Gastrocnemius medialis (tissue), 4 donors: ENCODE measurements at places on chromosomes 6 and 20.

- no peak for DNase-seq
Measured at GRCh38 chr20:33995053-33995831, 1.5 kb downstream of the RALY start.

DNA sequence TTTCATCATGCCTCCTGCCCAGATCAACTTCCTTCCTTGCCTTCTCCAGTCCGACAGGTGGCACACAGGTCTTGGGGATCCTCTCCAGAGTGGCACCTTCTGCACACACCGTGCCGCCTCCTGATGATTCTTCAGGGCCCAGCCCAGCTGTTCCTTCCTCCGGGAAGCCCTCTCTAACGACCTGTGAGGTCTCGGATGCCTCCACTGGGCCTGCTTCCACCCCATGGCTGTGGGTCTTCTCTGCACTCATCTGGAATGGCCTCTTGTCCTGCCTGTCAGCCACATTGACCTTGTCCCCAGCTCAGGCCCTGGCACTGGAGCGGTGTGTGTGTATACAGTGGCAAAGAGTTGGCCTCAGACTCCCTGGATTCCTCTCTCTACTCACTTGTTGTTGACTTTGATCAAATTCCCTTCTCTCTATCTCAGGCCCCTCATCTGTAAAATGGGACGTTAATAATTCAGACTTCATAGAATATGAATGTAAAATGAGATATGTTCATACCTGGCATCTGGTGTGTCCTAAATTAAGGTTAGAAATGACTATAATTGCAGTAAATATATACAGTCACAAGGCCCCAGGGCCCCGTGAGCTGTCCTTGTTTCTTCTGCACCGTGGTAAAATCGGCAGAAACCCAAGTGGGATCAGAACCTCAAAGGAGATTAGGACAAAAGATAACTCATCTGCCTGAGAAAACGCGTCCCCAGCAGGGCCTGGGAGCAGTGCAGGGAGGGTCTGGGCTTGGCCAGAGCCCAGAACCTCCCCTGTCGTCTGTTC, 1.5 kb downstream of the FAM210B start:
- no peak for DNase-seq

DNA sequence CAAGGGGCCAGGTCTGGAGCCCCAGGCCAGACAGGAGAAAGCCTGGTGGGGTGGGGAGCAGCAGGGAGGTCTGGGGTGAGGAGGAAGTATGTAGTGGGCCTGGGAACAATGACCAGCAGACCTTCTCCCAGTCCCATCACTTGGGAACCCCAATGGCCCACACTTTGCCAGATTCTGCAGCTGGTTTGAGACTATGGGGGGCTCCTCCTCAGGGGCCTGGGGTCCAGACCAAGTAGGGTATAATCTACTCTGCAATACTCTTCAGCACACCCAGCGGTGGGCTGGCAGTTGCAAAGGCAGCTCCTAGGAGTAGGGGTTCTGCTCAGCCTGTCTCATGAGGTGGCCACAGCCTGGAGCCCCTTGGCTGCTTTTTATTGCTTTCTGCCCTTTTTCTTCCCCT, 52.8 kb downstream of the NPEPL1 start:
- no peak for DNase-seq

GRCh38 chr6:56582236-56582635, 60.5 kb downstream of the DST start:
- no peak for DNase-seq

DNA sequence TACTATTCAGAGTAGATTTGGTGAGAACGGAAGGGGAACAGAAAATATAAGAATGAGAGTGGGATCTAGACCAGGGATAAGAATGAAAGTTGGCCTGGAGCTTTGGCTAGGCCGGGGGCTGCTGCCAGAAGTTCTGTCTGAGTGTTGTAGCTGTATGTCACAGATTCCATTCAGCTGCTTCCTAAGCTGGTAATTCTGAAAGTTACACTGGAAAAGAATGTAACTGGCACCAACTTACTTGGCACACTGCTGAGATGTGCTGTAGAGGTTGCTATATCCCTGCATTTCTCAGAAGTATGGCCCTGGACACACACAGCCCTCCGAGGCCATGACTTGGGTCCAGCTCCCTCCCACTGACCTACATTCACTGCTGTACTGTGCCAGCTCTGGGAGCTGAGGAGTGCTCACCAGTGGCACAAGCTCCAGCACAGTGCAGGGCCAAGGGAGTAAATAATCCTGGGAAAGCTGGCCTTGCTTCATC, 25.8 kb upstream of the TMEM217 start:
- DNase-seq: peak; percentile 90

GRCh38 chr6:128807577-128807976, 75.4 kb upstream of the LAMA2 start:
- no peak for DNase-seq

DNA sequence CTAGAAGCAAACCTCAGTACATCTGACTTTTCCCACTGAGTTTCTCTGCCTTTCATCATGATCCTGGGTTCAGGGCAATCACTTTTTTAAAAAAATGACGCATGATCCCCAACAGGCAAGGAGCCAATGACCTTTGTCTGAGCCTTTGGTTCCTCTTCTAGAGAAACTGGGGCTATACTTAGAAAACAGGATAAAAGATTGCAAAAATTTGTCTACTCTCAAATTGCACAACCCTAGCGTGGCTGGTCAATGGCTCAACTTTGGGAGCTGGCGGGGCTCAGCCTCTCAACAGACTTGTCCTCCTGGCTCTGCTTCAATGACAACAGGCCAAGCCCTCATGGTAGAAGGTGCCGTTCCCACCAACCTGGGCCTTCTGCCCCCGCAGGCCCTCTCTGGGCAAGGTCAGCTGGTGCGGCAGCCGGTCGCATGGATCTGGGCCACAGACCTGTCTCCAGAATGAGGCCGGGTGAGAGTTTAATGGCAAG, 48.7 kb downstream of the PDYN start:
- DNase-seq: peak; percentile 61

DNA sequence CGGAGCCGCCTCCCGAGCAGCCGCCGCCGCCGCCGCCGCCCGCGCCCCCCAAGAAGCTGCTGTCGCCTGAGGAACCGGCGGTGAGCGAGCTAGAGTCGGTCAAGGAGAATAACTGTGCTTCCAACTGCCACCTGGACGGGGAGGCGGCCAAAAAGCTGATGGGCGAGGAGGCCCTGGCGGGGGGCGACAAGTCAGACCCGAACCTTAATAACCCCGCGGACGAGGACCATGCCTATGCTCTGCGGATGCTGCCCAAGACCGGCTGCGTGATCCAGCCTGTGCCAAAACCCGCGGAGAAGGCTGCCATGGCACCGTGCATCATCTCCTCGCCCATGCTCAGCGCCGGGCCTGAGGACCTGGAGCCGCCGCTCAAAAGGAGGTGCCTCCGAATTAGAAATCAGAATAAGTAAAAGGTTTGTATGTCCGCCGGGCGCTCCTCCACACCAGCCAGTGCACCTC, 145.2 kb downstream of the SOBP start:
- DNase-seq: no peak

DNA sequence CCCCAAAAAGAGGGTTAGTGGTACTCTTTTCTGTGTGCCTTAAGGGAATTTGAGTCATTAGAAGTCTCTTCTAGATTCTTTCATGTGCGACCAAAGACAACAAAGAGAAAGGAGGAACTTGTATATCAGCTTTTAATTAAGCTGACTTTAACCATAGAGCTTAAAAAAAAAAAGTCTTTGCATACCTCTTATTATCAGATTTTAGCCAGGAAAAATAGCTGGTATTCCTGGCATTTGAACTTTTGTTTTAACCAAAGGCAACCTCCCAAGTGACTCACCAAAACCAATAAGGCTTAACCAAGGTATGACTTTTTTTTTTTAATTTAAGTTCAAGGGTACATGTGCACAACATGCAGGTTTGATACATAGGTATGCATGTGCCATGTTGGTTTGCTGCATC, 375.0 kb downstream of the CDC5L start:
- no peak for DNase-seq

DNA sequence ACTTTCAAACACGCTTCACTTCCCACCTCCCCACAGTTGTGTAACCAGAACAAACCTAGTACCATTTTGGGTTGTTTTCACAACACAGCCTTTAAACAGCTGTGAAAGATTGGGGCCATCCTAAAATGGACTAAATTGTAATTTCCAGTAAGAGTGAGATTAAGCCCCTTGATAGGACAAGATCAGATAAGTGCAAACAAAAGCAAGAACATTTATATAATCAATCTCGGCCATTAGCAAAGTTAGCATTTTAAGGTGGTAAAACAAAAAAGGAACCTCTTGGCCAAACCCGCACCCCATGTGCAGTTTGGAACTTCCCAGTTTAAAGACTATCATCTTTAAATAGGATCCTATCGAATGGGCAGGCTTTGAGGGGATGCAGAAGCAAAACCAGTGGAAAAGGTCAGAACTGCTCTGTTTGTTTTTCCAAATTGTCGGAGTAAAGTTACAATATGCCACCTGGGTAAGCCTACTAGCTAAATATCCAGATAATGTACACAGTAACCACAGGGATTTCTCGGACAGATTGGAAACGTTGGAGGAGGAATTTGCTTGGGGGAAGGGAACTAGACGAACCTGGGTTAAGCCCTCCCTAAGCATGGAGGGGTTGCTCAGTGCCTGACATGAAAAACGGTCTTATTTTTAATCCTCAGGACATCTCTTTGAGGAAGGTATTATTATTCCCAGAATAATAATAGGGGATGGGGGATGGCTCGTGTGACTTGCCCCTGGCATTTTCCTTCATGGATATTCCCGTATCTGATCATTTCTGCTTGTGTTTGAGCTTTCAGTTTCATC, 159.8 kb upstream of the SALL4 start:
- DNase-seq: no peak

GRCh38 chr20:29427201-29428060, 1830.0 kb upstream of the DEFB115 start:
- DNase-seq: no peak

GRCh38 chr6:127085181-127085580, 33.3 kb upstream of the RSPO3 start:
- DNase-seq: no peak

DNA sequence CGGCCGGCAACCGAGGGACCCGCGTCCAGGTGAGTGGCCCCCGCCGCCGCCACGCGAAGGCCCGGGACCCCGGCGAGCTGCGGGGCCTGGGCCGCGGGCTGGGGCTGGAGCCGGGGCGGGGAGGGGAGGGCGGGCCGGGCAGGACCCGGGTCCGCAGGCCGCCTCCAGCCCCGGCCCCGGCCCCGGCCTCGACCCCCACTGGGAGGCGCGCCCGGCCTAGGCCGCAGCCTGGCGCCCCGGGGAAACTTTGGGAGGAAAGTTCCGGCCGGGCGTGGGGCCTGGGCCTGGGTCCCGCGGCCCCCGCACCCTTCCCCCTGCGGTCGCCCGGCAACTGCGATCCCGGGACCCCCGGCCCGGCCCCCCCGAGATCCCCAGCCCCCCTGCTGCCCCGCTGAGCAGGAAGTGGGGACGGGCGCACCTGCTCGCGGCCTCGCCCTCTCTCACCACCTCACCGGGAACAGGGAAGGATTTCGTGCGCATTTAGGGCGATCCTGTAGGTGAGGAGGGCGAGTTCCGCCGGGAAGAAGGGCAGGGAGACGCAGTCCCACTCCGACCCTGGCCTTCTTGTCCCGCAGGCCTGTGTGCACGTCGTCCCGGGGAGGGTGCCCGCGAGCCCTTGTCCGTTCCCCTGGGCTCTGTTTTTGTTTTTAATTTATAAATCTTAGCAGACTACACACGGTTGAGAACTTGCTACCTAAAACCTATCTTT, 402 bp downstream of the OSBPL2 start:
- no peak for DNase-seq

GRCh38 chr6:25637960-25638434, 14.0 kb upstream of the SCGN start:
- no peak for DNase-seq

- DNase-seq: no peak
Measured at GRCh38 chr6:43338243-43338642, 29.6 kb upstream of the CRIP3 start.

DNA sequence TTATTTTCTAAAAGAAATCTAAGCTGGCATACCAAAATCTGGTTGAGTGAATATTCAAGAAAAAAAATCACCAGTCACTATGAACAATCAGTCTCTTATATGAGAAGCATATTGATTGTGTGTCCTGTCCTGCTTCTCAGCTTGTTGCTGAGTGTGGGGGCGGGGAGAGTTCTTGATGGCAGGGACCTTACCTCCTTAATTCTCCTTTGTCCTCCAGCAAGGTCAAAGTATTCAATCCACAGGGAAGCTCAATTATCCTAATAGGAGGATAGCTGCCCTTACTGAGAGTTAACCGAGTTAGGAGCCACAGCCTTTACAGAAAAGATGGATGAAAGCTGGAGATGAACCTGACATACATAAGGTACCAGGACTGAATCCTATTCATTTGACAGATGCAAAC, 154.0 kb downstream of the LY86 start:
- no peak for DNase-seq

DNA sequence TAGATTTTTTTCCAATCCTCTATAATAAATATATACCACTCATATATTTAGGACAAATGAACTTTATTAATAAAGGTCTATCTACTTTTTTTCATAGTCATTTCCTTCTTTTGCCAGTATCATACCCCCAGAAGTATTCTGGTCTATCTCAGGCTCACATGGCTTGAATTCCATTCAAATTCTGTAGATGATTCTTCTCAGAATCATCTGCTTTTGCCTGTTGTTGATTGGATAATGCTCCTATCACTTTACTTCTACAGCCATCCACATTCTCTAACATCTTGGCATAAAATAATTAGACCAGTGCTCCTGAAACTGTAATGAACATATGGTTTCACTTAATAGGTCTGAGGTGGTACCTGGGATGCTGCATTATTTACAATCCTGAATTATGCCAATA, 121.2 kb downstream of the GFRAL start:
- DNase-seq: no peak

- no peak for DNase-seq
Measured at GRCh38 chr20:49587111-49587570, 19.2 kb upstream of the PTGIS start.

GRCh38 chr6:42179945-42180313, 6.8 kb downstream of the GUCA1A start:
- no peak for DNase-seq

- DNase-seq: no peak
Measured at GRCh38 chr6:15338476-15338875, 92.6 kb downstream of the JARID2 start.

DNA sequence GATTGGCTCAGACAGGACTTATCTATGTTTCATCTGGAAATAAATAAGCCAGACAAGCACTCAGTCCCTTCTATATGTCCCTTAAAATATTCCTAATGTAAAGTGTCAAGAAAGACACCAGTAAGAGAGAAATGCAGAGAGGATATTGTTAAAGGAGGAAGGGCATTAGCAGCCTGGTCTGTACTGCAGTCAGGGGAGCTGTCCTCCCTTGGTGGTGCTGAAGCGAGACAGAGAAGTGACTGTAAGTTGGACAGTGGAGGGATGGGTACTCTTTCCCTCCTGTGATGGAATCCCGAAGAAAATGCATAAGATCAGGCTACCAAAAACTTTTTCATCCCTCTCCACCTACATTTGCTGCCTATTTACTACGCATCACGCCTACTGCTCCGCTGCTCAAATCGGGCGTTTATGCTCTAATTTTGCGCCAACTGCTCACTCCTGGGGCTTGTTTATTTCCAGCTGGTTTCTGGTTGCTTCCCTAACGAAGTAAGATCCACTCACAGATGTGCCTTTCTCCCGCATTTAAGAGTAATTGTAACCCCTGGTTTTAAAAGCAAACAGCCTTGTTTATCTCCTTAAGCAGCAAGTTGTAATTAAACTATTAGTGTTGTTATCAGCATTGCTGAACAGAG, 35.2 kb downstream of the PHACTR1 start:
- DNase-seq: no peak
